ENCODE measurements at places on chromosomes 1 and 21.

- DNase-seq, result peak; percentile 14
These were observed 490.8 kb upstream of the ADGRL4 start for GRCh38 chr1:79497193-79497773.

DNA sequence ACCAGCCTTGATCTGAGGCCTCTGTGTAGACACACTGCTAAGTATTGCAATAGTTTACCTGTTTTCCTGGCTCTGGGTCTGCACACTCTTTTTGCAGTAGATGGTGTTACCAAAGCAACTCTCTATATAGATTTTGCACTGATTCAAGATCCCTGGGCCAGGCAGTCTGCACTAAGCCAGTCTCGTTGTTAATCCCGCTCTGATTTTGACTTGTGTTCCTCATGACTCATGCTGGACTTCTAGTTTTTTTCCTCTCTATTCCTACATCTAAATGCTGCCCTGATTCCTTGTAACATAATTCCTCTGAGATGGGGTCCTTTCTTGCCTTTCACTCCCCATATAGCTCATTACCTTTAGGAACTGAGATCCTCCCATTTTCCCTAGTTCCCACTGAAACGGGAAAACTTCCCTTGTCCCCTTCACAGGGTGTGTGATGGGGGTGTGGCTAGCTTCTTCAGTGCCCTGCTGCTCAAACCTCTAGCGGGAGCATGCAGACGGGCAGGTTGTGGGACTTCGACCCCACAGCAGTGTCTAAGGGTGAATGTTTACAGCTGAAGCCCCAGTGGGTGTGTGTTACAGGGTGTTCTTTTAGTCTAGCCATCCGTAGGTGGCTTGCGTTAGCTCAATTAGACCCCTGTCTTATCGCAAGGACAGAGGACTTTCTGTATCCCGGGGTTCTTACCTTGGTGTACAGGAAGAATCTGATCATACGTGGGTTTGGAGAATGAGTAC, 106.5 kb upstream of the RAB3GAP2 start:
- DNase-seq, result no peak

DNA sequence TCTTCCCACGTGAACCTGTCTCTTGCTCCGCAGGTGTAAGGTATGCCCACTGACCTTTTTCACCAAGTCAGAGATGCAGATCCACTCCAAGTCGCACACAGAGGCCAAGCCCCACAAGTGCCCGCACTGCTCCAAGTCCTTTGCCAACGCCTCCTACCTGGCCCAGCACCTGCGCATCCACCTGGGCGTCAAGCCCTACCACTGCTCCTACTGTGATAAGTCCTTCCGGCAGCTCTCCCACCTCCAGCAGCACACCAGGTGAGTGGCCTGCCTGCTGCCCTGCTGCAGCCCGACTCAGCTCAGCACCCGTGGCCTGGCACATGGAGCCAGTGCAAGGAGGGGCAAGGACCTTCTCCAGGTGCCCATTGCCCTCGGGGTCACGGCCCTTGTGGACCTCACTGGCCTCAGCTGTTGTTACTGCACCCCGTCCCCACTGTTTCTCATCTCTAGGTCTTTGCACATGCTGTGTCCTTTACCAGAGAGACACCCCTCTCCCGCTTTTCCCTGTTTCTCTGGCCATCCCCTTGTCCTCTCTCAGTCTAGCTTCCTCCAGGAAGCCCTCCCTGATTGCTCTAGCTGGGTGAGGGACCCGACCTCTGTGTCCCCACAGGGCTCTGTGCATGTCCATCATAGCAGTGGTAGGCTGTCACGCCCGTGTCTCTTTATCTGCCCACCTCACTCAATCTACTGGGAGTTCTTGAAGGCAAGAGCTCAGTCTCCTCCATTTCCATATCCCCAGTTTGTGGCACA, 25.4 kb downstream of the ZNF362 start:
- no peak for DNase-seq

DNA sequence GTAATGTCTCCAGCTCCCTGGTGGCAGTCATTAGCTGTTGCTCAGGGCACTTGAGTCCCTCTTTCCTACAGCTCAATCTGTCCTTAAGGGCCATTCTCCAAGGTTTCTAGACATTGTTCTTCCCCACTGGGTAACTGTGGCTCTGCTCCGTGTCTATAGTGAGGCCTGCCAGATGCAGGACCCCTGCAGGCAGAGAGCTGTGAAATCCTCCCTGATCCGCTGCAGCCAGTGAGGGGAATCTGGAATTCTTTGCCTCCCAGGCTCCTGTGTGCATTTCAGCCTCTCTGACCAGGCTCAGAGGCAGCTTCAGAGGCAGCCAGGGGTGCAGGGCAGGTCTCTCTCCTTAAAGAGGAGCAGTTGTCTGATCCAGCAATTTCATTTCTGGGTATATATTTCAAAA, 14.4 kb upstream of the IGSF21 start:
- no peak for DNase-seq

GRCh38 chr1:91730801-91731732, 154.9 kb downstream of the TGFBR3 start:
- peak; percentile 44 for DNase-seq

DNA sequence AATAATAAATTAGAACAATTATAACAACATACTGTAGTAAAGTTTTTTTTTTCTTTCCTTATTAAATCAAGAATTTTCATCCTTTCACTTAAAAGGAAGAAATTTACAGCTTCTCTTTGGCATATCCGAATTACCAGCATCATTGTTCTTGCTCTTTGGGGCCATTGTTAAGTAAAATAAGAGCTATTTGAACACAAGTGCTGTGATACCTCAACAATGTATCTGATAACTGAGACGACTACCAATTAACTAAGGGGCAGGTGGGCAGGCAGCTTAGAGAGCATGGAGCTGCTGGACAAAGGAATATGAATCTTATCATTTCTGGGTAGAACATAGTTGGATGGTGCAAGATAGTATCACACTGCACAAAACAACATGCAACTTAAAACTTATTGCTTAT, 719.9 kb upstream of the TMPRSS15 start:
- DNase-seq, result no peak

- no peak for DNase-seq
These were observed 50.3 kb downstream of the GPR161 start for GRCh38 chr1:168086438-168086837.

- DNase-seq, result peak; percentile 12
These were observed 22.6 kb downstream of the PHACTR4 start for GRCh38 chr1:28392027-28392652.

- DNase-seq, result no peak
These were observed 219.4 kb downstream of the DUSP10 start for GRCh38 chr1:221522529-221522940.

DNA sequence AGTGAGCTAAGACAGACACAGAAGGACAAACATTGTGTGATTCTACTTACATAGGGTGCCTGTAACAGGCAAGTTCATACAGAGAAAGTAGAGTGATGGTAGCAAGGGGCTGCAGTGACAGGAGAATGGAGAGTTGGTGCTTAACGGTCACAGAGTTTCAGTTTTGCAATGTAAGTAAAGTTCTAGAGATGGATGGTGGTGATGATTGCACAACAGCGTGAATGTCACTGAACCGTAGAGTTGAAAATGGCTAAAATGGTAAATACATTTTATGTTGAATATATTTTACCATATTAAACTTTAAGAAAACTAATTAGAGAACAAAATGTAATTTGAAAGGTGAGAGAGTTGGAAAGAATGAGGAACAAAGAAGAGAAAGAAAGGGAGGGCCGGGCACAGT, 8.7 kb downstream of the CFAP107 start:
- no peak for DNase-seq

GRCh38 chr1:191886977-191887376, 271.3 kb upstream of the RGS18 start:
- no peak for DNase-seq

GRCh38 chr1:90114521-90115141, 119.7 kb downstream of the ZNF326 start:
- no peak for DNase-seq

- DNase-seq, result no peak
These were observed 103.1 kb downstream of the SLC25A24 start for GRCh38 chr1:108097018-108097417.

DNA sequence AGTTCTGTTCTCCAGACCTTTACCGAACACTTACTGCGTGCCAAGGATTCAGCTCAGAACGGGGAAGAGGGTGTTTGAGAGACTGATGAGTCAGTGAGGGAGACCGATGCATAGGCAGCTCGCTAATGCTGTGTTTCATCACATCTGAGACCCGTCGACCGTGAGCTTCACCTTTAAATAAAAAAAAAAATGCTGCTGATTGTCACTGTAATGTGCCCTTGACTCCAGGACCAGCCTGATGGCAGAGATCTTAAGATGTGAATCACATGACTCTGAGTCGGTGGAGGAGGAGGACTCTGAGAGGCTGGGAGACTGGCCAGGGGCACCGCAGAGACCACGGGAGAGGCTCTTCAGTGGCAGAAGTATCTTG, 28.8 kb downstream of the SPSB1 start:
- DNase-seq, result no peak

DNA sequence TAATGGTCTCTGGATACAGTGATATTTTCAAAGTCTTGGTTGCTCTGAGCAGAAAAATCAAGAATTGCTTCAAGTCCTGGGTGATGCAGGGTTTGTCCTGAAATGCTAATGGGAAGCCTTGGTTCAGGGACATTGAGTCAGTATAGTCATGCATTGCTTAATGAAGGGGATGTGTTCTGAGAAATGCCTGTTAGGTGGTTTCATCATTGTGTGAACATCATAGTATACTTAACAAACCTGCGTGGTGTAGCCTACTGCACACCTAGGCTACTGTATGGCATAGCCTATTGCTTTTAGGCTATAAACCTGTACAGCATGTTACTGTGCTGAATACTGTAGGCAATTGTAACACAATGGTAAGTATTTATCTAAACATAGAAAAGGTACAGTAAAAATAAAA, 36.4 kb downstream of the TBCE start:
- DNase-seq, result no peak

GRCh38 chr1:90854397-90854924, 137.4 kb upstream of the BARHL2 start:
- DNase-seq, result no peak

DNA sequence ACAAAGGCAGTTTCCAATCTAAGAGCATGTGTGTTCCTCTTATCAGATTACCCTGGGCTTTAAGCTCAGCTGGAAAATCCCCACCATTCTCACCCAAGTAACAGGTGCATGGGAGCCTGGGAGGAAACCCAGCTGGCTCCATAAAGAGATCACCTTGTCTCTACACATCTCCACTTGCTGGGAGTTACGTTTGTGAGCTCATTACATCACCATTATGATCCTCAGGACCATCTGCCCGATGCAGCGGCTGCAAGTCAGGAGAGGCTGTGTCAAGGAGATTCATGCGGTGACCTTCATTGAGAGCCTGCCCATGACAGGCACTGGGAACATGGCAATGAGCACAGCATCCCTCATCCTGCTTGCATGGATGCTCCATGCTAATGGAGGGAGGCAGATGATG, 618.0 kb downstream of the NPHP4 start:
- DNase-seq, result no peak

DNA sequence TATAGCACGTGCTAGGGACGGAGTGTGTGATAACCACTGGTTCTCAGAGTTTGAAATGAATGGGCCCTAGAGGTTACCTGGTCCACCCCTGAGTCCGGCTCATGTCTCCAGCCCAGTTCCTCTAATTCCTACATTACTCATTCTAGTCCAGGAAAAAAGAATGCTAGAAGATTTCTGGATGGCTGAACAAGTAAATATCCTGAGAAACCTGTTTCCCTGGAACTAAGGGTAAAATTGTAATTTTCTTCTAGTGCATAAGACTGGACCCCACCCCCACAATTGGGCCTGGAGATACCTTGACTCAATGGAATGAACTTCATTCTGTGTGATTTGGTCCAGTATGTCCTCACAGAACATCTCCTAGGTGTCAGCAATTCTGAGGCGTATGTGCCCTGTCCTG, 208.4 kb downstream of the TRABD2B start:
- DNase-seq, result no peak

DNA sequence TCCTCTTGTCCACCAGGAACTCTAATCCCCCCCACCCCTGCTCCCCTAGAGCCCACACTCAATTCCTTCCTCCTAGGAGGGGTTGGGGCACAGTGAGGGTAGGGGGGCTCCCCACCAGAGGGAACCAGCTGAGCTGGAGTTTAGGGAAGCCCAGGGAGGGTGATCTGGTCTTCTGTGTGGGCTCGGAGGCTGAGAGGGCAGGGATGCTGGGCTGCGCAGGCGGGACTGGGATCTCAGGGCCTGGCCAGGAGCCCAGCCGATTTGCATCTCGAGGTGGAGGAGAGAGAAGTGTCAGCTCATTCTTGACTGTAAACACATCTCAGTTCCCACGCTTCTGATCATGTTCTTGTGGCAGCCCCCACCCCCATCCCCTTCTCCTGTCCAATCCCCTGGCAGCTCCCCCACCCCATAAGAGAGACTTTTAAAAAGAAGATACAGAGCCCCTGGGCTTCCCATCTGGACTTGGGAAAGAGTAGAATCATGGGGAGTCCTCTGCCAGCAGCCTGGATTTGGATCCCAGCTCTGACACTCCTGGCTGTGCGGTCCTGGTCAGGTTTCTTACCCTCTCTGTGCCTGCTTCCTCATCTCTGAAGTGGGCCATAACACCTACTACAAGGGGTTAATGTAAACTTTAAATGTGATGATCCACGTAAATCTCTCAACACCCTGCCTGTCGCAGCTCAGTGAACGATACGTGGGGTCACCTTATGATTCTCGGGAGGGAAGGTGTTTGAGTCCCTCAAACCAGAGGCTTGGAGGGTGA, 6.6 kb downstream of the PEAR1 start:
- DNase-seq, result no peak

- DNase-seq, result no peak
These were observed 13.5 kb downstream of the SLC2A1 start for GRCh38 chr1:42945164-42945563.

- DNase-seq, result no peak
These were observed 9.4 kb downstream of the E2F2 start for GRCh38 chr1:23521588-23521987.

DNA sequence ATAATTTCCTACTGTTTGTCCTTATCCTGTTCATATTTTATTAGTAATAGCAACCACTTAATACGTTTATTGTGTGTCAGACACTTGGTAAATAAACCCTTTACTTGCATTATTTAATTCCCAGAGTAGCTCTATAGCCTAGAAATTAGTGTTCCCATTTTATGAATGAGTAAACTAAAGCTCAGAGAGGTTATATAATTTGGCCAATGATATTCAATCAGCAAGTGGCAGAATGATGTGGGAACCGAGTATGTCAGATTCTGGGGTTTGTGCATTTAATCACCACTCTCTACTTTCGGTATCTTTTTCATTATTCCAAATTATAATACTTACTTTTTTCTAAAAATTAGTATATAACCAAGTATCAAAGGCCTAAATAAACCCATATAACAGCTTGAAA, 6.6 kb upstream of the ARPC5 start:
- no peak for DNase-seq

- no peak for DNase-seq
These were observed 640.7 kb downstream of the ADGRL2 start for GRCh38 chr1:82441402-82441801.

DNA sequence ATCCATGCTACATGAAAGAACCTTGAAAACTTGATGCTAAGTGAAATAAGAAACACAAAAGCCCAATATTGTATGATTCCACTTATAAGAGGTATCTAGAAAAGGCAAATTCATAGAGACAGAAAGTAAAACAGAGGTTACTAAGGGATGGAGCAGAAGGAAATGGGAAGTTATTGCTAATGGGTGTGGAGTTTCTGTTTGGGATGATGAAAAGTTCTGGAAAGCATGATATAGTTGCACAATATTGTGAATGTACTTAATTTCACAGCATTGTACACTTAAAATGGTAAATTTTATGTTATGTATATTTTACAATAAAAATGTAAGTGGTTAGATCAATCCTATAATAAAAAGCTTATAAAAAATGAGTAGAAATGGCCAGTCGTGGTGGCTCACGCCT, 1.6 kb upstream of the NECAP2 start:
- no peak for DNase-seq
